ENCODE measurements at places on chromosomes 2 and 18. TPM values are rescaled to one million over a fixed set of nuclear protein-coding genes. Genes with fewer than 3 reads are reported as not detected.

The LIPG gene
- total RNA-seq, result 5.6 TPM

The CD8A gene
- total RNA-seq, result not detected

The RBKS gene
- total RNA-seq, result 1.7 TPM

The FRZB gene
- total RNA-seq, result 0.60 TPM

The ZNF532 gene
- total RNA-seq, result 70.7 TPM

The COBLL1 gene
- 3.7 TPM for total RNA-seq

The FAM237A gene
- total RNA-seq, result not detected

The TRIM43B gene
- total RNA-seq, result not detected

All from pericardium fibroblast (primary cell).